Stimulated activated CD4-positive, alpha-beta T cell treated with anti-CD3 and anti-CD28 coated beads, Interleukin-1b, Interleukin-23, amount 100 ng/mL, for 1 hour (primary cell): ENCODE measurements at places on chromosomes 7 and 10.

- DNase-seq = no peak
Observed at GRCh38 chr7:127252377-127252713, 396 bp downstream of the GRM8 start.

DNA sequence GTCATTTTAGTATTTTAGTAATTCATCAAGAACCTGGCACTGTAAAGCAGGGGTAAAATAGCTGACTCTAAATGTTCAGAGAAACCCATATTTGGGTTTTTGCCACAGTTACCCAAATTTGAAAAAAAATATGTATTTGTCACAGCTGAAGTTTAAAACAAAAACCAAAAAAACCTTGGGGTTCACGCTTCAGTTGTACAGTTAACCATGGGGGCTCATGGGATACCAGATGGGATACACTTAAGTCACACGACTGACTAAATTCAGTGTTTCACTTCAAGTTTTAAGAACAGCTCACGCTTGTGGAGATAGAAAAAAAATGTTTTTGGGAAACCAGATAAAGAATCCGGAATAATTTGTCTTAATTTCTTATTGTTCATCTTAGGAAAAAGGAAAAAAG, 2.1 kb downstream of the ARL3 start:
- no peak for DNase-seq

DNA sequence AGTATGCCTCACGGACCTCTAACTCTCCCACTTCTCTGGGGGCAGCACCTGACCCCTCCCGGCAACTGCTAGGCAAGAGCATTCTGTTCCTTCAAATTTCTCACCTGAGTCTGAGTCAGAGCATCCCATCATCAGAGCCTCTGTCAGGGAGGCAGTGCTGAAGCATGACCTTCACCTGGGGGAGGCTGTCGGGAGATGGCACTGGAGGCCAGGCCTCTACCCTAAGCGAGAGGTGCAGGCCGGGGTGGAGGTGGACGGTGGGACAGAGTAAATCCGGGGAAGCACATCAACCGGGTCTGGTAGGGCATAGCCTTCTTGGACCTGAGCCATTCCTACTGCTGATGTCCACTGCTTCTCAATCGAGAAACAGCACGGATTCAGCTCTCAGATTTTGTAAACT, 90.4 kb downstream of the SPAG6 start:
- DNase-seq = no peak

- DNase-seq = no peak
Observed at GRCh38 chr10:53361936-53362335, 589.4 kb upstream of the MBL2 start.

DNA sequence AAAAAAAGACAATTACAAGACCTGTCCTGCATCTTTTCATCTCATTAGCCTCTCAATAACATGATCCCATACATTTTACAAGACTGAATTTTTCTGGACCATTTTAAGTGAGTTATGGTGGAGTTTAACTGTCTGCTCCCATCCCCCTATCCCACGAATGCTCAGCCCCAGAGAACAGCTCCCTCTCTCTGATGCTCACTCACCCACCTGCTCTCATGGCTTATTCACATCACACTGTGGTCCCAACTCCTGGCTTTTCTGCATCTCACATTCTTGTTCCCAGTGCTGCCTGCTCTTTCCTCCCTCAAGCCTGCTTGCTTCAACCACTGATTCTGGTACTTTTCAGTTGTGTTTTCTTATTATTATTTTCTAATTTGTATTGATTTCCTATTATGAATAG, 20.4 kb upstream of the CCSER2 start:
- DNase-seq = no peak

DNA sequence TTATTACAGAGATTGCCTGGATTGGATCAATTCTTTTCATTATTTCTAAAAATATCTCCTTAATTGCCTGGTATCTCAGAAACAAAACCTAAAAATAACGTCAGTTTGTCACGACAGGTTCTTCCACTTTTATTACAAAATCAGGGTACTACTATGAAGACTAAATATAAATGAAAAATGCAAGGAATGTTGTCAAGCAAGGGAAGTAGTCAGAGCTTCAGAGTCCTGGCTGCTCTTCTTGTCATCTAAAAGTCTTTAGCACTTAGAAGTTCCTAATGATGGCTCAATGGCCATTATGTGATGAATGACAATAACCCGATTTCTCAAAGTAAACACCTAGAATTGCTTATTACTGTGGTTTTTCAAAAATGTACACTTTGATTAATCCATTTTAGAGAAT, 192.2 kb downstream of the SEMA3A start:
- no peak for DNase-seq

DNA sequence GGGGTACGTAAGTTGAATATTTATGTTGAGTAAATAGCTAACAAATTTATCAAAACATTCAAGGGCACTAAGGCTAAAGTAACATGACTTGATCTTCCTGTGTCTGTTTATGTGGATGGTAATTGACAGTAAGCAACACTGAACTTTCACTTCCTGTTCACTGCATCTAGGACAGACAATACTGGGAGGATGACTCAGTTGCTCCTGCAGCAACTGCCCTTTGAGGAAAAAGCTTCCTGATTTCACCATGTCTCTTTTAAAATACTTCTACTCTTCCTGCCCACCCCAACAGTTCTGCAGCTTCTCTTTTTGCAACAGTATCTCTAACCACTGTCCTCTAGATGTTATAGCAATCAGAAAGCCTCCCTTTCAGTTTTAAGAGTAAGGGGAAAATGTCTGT, 76.6 kb upstream of the HGF start:
- no peak for DNase-seq

GRCh38 chr7:120421151-120421651, 148.2 kb downstream of the KCND2 start:
- no peak for DNase-seq

DNA sequence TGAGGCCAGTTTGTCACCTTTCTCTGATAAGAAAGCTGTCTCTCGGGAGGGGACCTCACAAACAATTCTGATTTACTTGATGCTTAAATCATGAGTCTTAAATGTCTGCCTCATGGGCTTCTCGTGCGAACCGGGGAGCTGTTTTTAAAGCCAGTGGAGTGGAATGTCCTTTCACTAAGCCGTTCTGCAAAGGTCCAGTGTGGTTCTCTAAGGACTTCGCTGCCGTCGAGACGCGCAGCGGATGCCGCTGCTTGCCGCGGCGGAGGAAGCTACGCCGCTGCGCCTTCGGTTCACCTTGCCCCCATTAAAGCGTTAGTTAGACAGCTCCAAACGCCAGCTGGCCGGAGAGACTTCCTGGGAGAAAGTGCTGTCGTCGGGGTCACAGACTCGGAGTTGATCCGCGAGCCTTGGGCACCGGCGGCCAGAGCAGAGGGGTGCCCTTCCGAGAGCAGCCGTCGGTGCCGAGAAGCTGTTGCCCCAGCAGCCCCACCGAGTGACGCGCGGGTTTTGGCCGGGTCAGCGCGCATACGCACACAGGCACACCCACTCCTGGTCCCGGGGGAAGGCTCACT, 1.3 kb upstream of the HMX3 start:
- DNase-seq = no peak

- DNase-seq = no peak
Observed at GRCh38 chr10:109203646-109204353, 719.5 kb downstream of the XPNPEP1 start.

DNA sequence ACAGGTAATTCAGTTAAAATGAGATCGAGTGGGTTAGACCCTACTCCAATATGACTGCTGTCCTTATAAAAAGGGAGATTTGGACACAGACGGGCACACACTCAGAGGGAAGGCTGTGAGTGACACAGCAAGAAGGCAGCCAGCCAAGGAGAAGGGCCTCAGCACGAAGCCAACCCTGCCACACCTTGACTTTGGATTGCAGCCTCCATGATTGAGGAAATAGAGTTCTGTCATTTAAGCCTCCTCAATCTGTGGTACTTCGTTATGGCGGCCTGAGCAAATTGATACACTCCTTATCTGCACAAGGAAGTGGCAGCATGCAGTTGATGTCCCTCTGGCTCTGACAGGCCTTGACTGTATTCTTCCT, 43.8 kb downstream of the SH2D4B start:
- DNase-seq = no peak

DNA sequence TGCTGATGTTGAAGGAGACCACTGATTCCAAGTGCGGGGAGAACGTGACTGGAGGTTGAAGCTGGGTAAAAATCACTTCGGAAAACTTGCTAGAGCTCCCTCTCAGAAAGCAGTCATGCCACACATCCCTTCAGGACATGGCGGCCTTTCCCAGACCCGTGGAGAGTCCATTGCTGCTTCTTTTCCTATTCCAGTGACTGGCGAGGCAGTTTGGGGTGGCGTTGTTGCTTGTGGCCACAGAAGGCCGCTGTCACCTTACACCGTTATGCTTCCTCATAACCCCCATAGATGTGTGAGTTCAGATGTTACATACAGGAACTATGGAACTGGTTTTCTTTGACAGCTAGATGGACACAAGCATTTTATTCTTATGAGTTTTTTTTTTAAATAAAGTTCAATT, 235.6 kb upstream of the POM121L12 start:
- no peak for DNase-seq

GRCh38 chr10:60555700-60556099, 166.0 kb upstream of the ANK3 start:
- no peak for DNase-seq

DNA sequence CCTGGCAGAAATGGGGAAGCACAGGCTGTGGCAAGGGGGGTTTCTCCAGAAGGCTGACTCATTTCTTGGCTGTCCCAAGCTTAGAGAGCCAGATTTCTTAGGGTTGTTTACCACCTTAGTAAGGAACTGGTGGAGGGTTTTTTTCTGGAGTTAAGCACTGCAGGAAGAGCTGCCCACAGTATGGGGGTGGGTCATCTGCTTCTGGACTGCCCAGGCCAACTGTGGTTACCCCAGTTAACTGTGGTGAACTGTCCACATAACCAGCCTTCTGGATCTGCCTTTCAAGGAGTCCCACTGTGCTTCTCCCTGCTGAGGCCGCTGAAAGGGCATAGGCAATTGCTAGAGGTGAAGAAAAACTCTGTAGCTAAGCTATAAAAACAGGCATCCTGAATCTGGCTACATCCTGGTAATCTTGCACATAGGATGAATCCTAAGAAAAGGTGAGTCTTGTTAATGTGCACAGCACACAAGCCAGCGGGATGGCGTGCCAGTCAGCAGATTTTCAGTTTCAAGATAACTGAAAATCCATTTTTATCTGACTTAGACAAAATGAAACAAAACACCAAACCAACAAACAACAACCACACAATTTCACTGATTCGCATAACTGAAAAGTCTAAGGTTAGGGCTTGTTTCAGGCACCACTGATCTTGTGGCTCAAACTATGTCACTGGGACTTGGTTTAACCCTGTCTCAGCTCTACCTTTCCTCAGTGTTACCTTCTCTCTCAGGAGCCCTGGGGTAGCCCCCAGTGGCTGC, 21.6 kb upstream of the TSPAN33 start:
- no peak for DNase-seq

DNA sequence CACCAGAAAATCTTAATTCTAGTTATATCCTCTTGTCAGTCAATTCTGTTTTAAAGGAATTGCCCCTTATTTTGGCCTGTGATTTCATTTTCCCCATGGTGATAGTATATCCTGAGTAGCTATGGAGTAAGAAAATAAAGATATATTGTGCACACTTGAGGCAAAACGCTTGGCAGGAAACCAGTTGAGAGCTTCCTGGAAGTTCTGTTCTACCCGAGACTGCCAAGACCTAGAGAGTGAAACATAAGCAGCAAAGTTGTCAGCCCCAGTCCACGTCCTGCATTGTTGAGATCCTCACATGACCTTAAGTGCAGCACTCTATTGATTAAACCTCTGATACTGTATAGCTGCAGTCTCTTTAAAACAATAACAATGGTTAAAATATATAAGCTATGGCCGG, 235.2 kb downstream of the CDC14C start:
- DNase-seq = no peak

GRCh38 chr10:70462349-70462984, 16.1 kb upstream of the PALD1 start:
- no peak for DNase-seq

DNA sequence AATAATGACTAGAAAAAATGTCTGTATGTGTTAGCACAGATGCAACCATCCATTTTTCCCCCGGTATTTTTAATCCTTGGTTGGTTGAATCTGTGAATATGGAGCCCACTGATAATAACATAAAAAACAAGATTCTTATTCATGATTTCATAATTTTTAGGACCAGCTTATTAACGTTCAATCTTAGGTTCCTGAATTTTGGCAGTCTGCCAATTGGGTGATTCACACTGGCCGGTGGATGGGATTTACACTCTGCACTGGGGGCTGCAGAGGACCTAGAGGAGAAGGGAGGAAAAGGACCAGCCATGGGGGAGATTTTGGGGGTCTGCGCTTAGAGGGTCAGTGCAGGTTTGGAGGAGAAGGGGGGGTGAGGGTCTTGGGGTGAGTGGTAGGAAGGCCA, 327.9 kb downstream of the ACTR3B start:
- no peak for DNase-seq

DNA sequence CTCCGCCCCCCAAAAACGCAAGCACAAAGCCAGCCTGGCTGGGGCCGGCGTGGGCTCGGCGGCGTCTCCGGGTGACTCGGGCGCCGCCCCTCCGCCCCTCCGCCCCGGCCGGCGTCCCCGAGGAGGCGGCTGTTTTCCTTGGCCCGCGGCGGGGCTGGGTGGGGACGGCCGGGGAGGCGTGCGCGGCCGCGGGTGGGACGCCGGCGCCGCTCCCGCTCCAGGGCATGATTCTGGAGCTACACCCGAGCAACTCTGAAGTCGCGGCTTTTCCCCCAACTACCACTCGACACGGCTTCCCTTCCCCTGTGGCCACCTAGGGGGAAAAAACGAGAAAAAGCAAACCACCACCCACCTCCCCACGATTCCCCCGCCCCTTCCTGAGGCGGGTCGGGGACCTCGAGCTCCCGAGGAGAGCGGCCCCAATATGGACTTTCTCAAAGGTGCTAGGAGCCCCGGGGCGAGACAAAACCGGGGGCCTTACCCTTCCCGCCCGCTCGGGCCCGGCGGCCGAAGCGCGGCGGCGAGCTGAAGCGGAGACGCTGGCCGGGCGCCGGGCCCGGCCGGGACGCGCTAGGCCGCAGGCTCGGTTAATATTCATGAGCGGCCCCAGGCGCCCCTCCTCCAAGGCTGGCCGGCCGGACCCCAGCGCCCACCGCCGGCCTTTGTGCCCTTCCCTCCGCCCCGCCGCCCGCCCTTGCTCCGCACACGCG, 856 bp downstream of the ARHGAP21 start:
- peak; percentile 7 for DNase-seq

- no peak for DNase-seq
Observed at GRCh38 chr7:74355091-74355490, 65.9 kb downstream of the CLIP2 start.

DNA sequence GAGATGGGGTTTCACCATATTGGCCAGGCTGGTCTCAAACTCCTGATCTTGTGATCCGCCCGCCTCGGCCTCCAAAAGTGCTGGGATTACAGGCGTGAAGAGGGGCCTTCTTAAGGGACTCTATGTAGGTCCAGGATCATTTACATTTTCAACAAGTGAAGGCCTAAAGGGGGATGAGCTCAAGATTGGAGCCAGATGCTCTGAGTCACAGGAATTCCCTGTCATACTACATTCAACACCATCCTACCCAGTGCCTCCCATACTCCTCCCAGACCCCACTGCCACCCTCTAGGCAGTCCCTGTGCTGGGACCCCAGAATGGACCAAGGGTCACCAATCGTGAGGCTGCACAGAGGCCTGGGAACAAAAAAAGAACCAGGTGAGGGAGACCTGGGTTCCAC, 29.9 kb downstream of the CYTH3 start:
- no peak for DNase-seq
